Putamen (tissue), 1 donor: ENCODE measurements at places on chromosomes 3 and 15.

- DNase-seq = peak; percentile 31
These were observed 296.8 kb downstream of the RORA start for GRCh38 chr15:60932051-60932915.

DNA sequence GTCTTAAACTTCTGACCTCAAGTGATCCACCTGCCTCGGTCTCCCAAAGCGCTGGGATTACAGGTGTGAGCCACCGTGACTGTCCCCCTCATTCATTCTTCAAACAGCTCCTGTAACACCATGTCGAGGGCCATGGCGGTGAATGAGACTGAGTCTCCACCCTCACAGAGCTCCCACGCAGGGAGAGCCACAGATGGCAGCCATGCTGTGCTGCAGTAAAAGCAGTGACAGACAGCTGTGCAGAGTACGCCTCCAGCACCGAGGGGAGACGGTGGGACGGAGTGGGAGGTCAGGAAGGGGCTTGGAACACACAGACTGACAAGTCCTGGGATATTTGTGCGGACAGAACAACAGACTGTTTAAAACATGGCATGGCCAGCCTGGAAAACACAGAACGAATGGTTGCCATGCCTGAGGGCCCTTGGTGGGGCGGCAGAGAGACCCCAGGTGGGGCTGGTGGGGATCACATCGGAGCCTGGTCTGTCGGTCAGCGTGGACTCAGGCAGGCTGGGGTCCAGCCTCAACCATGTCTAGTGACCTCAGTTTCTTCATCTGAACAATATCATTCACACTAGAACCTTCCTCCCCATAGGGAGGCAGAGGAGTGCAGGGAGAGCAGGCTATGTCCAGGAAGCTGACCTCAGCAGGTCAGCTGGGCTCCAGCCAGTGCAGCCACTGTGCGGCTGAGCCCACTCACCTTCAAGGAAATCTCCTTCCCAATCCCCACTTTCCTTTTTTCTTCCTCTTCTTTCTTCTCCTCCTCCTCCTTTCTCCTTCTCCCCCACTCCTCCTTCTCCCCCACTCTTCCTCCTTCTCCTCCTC, 20.6 kb upstream of the LCTL start:
- DNase-seq = no peak

DNA sequence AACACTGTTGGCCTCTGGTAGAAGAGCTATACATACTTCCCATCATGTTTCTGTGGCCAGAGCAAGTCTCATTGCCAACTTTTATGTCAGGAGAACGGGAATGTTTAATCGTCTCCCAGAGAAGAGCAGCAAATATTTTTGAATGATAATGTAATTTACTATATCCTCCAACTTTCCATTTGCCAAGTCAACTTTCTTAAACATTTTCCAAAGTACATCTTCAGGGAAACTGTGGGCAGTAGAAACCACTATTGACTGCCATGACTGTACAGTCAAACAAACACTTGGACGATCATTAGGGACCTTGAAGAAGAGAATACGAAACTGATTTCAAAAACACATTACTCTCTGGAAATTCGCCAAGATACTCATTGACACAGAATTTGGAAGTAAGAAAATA, 201.5 kb downstream of the GABRB3 start:
- DNase-seq = no peak

- peak; percentile 55 for DNase-seq
These were observed 9.4 kb downstream of the NAA50 start for GRCh38 chr3:113736548-113737089.

DNA sequence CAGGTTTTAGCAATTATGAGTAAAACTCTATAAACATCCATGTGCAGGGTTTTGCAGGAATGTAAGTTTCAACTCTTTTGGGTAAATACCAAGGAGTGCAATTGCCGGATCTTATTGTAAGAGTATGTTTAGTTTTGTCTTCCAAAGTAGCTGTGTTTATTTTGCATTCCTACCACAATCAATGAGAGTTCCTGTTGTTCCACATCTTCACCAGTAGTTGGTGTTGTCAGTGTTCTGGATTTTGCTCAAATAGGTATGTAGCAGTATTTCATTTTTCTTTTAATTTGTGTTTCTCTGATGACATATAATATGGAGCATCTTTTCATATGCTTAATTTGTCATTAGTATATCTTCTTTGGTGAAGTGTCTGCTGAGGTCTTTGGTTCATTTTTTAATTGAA, 185.1 kb upstream of the GALNT15 start:
- no peak for DNase-seq

- DNase-seq = no peak
These were observed 43.3 kb downstream of the CYFIP1 start for GRCh38 chr15:22936577-22937472.

DNA sequence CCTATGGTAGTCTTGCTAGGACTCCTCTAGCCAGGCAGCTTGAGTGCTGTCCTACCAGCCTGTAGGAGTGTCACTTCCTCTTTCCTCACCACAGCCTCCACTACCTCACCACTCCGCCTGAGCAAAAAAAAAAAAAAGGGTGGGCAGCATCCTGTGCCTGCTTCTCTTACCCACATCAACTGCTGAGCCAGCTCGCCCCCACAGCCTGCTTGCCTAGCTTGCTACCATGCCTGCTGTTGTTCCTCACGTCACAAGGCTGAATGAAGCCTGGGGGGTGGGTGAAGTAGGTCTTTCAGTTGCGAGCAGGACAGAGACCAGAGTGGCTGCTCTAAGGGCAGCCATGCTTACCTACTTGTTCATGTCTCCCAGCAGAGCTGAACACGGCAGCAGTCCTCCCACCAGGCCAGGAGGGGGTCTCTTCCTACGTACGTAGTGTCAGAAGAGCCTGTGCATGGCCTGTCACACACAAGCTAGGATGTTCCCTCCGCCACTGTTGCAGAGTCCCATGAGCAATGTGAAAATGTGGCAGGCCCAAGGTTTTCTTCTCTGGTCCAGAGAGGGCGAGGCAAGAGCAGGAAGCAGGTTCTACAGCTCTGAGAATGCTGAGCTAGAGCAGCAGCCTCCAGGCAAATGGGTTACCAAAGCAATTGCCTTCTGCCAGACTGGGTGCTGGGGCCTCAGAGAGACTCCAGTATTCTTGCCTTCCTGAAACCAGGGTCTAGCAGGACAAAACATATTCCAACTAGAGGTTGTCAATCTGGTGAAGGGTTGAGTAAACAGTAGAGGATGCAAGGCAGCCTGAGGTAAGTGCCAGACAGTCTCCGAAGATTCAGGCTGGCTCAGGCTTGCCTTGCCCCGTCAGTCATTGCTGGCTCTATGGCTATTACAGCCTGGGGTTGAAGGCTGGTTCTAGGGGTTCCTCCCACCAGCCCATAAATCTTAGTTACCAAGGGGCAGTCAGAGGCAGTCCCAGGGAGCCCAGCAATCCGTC, 8.1 kb downstream of the PPM1M start:
- DNase-seq = peak; percentile 72

- no peak for DNase-seq
These were observed 487.8 kb downstream of the FOXP1 start for GRCh38 chr3:71095511-71096291.

- DNase-seq = no peak
These were observed 61.1 kb downstream of the SLC12A8 start for GRCh38 chr3:125151442-125151817.

DNA sequence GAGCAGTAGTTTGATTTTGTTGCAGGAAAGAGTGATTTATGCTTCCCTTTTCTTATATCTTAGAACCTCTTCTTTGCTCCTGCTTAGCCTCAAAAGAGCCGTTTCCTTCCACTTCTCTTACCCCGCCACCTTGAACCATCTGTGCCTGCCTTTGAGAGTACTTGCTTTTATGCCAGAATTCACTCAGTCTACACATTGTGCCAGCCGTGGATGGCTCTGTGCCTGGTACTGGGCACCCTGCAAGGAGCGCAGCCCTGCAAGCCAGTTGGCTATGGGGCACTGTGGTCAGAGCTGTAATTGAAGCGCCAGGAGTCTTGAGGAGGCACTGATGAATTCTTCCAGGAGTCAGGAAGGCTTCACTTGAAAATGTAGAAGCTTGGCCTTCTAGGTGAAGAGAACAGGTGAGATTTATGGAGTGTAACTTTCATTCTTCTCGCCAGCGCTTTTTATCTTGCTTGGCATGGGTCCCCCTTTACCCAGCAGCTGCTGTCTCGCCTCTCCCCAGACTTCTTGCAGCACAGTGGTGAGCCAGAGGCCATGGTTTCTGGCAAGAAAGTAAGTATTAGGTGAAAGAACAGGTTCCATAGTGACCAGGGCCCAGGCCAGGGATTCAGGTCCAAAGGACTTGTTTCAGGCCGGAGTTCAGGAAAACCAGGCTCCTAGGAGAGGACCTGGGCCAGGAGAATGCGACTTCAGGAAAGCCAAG, 4.9 kb downstream of the TMED3 start:
- peak; percentile 44 for DNase-seq

DNA sequence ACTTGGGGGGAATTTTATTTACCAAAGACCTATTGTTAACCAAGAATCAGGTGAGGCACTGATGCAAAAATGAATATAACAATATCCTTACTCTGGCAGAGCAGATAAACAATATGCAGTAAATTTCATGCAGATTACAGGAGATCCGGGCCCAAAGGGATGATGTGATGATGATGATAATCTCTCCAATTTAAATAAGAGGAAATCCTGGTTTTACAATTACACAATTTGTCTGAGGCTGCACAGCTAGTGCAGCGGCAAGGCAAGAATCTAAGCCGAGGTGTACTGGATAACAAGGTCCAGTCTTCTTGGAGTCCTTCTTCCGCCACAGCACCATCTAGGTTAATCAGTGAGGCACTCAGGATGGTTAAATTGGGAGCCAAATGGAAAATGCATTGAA, 2.4 kb upstream of the MESD start:
- no peak for DNase-seq

DNA sequence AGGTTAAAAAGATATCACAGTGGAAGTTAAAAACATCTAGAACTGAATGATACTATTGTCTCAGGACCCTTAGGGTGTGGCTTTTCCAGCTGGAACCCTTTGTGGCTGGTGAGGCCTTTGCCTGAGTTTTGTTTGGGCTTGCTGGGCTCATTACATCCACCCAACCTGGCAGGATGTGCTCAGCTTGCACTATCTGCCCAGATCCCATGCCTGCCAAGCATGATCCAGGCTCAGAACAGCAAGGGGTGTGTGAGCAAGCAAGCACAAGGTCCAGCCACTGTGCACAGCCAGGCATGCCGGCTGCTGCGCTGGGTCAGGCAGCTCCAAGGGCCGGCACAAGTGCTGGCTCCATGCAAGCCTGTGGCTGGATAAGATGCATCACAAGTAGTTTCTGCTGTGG, 512.7 kb upstream of the CDIN1 start:
- DNase-seq = no peak

DNA sequence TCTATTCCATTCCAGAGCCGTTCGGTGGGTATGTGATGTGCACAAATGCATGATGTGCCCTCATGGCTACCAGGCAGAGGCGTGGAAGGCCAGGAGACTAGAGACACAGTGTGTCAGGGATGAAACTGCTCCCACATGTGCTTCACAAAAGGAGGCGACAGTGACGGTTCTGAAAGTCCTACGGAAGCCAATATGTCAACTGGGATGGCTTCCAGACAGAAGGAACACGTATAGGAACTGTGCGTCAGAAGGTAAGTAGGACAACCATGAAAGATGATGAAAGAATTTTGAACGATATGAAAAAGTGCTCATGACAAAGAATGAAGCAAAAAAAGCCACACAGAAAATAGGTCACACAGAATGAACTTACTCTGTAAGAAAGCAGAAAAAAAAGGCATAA, 34.1 kb downstream of the GLB1 start:
- DNase-seq = peak; percentile 26

GRCh38 chr3:141669434-141669833, 68.7 kb upstream of the RNF7 start:
- DNase-seq = no peak

DNA sequence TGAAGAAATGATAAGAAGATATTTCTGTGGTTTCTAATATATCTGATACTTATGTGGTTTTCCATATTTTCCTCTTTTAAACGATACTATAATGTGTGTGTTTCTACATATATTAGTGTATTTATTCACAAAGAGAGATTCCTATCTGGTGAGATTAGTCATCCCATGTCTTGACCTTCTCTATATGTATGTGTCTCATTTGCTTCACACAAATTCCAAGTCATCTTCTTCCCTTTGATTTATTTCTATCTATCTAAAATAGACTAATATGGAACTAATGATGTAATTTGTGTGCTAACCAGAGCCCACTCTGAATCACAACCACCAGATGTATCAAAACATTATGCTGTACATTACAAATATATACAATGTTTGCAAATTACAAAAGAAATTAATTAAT, 154.7 kb upstream of the KCNMB2 start:
- no peak for DNase-seq
